ENCODE measurements at places on chromosomes 3 and 15. TPM values are rescaled to one million over a fixed set of nuclear protein-coding genes. Genes with fewer than 3 reads are reported as not detected.
A peak's percentile ranks its signal among the peaks of the same experiment; 100 is the strongest.

GRCh38 chr3:194197981-194198695 is 62.2 kb downstream of the HES1 start:
- H3K4me1 ChIP-seq: peaks cover 49% of the 10 kb centered on the region
- DNase-seq: no peak
- no peak overlapping the region for H3K4me3 ChIP-seq
- H3K27ac ChIP-seq: no peak overlapping the region
- H3K36me3 ChIP-seq: no peaks in the 10 kb centered on the region
- H3K27me3 ChIP-seq: peaks cover 20% of the 10 kb centered on the region

DNA sequence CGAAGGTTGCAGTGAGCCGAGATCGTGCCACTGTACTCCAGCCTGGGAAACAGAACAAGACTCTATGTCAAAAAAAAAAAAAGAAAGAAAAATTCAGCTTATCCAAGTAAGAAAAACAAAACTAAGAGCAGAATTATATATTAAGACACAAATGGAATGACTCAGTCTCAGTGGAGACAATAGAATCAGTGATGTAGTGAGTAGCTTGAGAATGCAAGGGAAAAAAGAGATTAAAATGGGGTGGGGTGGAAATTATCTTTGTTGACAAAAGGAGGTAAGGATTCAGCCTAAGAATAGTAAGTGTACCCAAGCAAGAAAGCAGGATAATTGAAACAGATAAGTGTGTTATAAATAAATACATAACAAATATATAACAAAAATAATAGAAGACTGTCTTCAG is 70.7 kb downstream of the BLM start:
- H3K27me3 ChIP-seq: no peaks in the 10 kb centered on the region
- no peak overlapping the region for H3K4me3 ChIP-seq
- H3K27ac ChIP-seq: peak overlapping the region; percentile 30
- peaks cover 33% of the 10 kb centered on the region for H3K36me3 ChIP-seq

DNA sequence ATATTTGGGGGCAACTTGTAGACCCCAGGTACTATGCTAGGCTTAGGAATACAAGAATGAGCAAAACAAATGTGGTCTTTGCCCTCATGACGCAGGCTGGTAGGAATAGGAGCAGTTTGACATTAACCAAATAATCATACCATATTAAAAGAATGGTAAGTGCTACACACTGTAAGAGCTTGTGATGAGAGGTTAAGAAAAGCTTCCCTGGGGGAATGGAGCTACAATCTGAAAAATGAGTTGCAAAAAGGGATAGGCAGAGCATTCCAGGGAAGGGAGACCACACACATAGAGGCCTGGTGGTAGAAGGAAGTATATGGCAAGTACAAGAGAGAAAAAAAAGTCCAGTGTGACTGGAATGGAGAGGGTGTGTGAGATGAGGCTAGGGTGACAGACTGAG is 37.3 kb downstream of the TMOD3 start:
- peaks cover 3% of the 10 kb centered on the region for H3K4me1 ChIP-seq
- H3K36me3 ChIP-seq: peaks cover 80% of the 10 kb centered on the region
- H3K27me3 ChIP-seq: no peaks in the 10 kb centered on the region
- H3K27ac ChIP-seq: no peak overlapping the region
- DNase-seq: no peak

- peaks cover 8% of the 10 kb centered on the region for H3K4me1 ChIP-seq
- no peaks in the 10 kb centered on the region for H3K27me3 ChIP-seq
- no peak overlapping the region for H3K4me3 ChIP-seq
- peaks cover 43% of the 10 kb centered on the region for H3K36me3 ChIP-seq
- no peak for DNase-seq
Observed at GRCh38 chr15:101625980-101626379, 26.2 kb downstream of the TM2D3 start.

DNA sequence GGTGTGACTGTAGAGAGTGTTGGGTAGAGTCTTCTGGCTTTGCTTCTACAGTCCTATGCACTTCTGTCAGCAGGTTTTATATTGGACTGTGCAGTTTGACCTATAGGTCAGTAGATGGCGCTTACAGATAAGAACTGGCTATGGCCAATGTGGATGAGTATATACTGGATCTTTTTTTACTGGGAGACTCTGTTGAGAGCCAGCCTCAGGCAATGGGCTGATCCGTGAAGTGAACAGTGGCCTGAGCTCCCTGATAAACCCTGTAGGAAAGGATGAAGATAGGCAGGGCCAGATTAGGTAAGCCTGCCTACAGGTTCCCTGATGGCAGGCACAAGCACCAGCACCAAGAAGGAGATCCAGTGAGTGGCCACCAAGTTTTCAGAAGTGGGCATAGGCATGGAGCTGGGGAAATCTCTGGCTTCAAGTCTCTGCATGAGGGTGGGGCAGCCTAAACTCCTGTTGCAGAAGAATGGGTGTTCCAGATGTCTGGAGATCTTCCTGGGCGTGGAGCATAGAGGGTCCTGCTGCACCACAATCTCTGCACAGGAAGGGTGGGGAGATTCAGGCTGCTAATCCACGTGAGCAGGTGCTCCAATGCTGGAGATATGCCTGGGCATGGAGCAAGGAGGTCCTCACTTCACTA is 326.0 kb upstream of the SGO1 start:
- H3K4me1 ChIP-seq: no peaks in the 10 kb centered on the region
- no peak overlapping the region for H3K4me3 ChIP-seq
- no peaks in the 10 kb centered on the region for H3K36me3 ChIP-seq
- no peak overlapping the region for H3K27ac ChIP-seq

GRCh38 chr3:81218023-81218422 is 543.4 kb downstream of the GBE1 start:
- no peak for DNase-seq
- no peak overlapping the region for H3K4me3 ChIP-seq
- H3K27ac ChIP-seq: no peak overlapping the region

DNA sequence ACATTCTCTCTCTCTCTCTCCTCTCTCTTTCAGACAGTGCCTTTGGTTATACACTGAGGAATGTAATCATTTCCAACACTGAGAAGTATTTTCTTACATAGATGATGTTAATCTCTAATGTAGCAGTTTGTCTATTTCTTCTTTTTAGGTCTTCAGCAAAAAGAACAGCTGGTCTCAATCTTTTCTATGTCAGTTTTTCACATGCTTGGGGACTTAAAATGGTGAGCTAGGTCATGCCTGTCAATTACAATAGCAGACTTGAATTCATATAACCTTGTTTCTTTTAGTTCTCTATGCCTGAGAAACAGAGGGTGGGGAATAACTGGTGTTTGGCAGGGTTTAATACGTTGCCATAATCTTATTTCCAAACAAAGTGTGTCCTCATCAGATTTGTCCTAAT is 786.2 kb downstream of the SQOR start:
- DNase-seq: no peak
- H3K27ac ChIP-seq: no peak overlapping the region
- H3K4me1 ChIP-seq: no peaks in the 10 kb centered on the region
- no peaks in the 10 kb centered on the region for H3K36me3 ChIP-seq

DNA sequence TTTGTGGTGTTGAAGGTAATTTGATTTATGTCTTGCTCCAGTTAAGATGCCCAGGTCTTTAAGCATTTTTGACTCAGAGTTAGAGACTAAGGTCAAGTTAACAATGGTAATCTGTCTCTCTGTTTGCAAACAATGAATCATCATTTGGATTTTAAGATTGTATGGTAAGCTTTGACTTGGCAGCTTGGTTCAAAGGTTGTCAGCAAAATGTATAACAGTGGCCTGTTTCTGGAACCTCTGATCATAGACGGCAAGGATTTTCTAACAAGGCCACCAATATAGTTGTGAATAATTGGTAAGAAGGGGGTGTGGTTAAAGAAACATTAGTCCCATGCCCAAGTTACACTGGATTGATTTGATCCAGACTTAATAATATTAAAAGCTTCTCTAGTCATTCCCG is 775.2 kb upstream of the GOLIM4 start:
- no peak overlapping the region for H3K27ac ChIP-seq
- no peaks in the 10 kb centered on the region for H3K27me3 ChIP-seq
- DNase-seq: no peak
- no peaks in the 10 kb centered on the region for H3K4me1 ChIP-seq
- H3K4me3 ChIP-seq: no peak overlapping the region

- no peak for DNase-seq
- H3K4me3 ChIP-seq: peak overlapping the region; percentile 94
- peaks cover 42% of the 10 kb centered on the region for H3K4me1 ChIP-seq
- H3K27me3 ChIP-seq: no peaks in the 10 kb centered on the region
Observed at GRCh38 chr3:156817646-156818272, 8.4 kb upstream of the LEKR1 start.

- no peaks in the 10 kb centered on the region for H3K27me3 ChIP-seq
- no peak overlapping the region for H3K27ac ChIP-seq
- DNase-seq: no peak
- no peaks in the 10 kb centered on the region for H3K4me1 ChIP-seq
Observed at GRCh38 chr3:115351193-115351592, 204.1 kb upstream of the ZBTB20 start.

GRCh38 chr3:73098873-73099272 is 37.4 kb downstream of the EBLN2 start:
- DNase-seq: no peak
- H3K27me3 ChIP-seq: peaks cover 17% of the 10 kb centered on the region
- peaks cover 11% of the 10 kb centered on the region for H3K4me1 ChIP-seq
- H3K27ac ChIP-seq: no peak overlapping the region
- H3K4me3 ChIP-seq: no peak overlapping the region

DNA sequence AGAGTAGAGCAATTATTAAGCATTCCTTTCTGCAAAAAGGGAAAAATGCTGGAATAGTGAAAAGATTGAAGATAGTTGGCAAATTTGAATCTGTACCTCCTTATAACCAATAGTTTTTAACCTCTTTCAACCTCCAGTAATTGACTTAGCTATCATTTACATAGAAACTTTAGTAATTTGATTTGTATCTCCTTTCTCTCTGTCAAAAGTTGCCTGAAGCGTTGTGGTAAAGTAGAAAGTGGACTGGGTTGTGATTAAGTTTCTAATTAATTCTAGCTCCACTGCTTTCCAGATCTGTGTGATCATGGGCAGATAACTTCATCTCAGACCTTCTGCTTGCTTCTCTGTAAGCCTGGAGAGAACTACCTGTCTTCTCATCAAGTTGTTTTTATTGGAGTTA is 24.8 kb downstream of the GLCE start:
- no peak for DNase-seq
- H3K27me3 ChIP-seq: no peaks in the 10 kb centered on the region
- no peak overlapping the region for H3K27ac ChIP-seq
- H3K36me3 ChIP-seq: no peaks in the 10 kb centered on the region
- H3K4me3 ChIP-seq: no peak overlapping the region

- H3K27ac ChIP-seq: no peak overlapping the region
- no peaks in the 10 kb centered on the region for H3K4me1 ChIP-seq
- H3K27me3 ChIP-seq: no peaks in the 10 kb centered on the region
- DNase-seq: no peak
- H3K36me3 ChIP-seq: no peaks in the 10 kb centered on the region
Observed at GRCh38 chr3:109050591-109051167, 67.3 kb downstream of the MORC1 start.

GRCh38 chr3:38152609-38153008 is 12.7 kb upstream of the OXSR1 start:
- H3K27ac ChIP-seq: no peak overlapping the region
- DNase-seq: no peak
- H3K36me3 ChIP-seq: no peaks in the 10 kb centered on the region
- no peak overlapping the region for H3K4me3 ChIP-seq
- H3K4me1 ChIP-seq: peaks cover 60% of the 10 kb centered on the region

GRCh38 chr3:31095255-31095654 is 200.8 kb upstream of the GADL1 start:
- peaks cover 12% of the 10 kb centered on the region for H3K4me1 ChIP-seq
- no peak overlapping the region for H3K4me3 ChIP-seq
- no peaks in the 10 kb centered on the region for H3K36me3 ChIP-seq
- DNase-seq: no peak
- no peak overlapping the region for H3K27ac ChIP-seq

GRCh38 chr15:82647835-82648256 is 683 bp upstream of the CPEB1 start:
- DNase-seq: peak; percentile 28
- H3K27ac ChIP-seq: no peak overlapping the region
- H3K27me3 ChIP-seq: peaks cover 55% of the 10 kb centered on the region
- peak overlapping the region; percentile 48 for H3K4me3 ChIP-seq

GRCh38 chr15:77027111-77027696 is 32.3 kb downstream of the PSTPIP1 start:
- no peak overlapping the region for H3K27ac ChIP-seq
- H3K4me1 ChIP-seq: peaks cover 26% of the 10 kb centered on the region
- no peak overlapping the region for H3K4me3 ChIP-seq
- DNase-seq: peak; percentile 13

DNA sequence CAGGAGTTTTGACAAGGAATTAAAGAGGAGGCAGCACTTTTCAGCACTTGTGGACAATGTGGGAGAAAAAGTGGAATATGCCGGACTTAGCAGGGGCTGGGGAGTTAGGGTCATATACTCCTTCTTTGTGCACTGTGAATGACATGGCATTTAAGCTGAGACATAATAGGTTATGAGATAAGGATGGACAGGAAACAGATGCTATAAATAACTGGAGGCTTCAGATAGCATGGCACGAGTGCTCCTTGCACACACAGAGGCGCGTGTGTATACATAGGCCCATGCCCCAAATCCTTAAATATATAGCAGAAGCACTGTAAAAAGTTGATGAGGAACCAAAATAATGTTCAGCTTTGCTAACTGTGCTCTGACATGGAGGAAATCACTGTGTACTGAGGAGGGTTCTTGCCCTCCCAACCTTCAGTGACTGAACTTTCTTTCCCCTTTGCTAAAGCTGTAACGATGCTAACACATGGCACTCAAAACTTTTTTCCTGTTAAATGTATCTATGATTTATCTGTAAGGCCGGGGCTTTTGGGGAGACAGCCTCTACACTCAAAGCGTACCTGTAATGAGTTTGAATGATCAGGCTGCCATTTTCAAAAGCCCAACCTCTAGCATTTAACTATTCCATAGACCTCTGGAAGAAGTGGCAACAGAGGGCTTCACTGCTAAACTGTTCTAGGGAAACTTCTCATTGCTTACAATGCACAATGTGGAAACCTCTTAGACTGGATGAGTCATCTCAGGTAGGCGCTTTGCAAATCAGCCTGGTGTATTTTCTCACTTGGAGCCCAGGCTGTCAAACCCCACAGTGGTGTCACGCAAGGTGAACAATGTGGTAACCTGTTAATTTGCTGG is 784.6 kb downstream of the NR2F2 start:
- no peaks in the 10 kb centered on the region for H3K36me3 ChIP-seq
- H3K4me3 ChIP-seq: no peak overlapping the region
- DNase-seq: no peak
- no peak overlapping the region for H3K27ac ChIP-seq
- no peaks in the 10 kb centered on the region for H3K4me1 ChIP-seq
- no peaks in the 10 kb centered on the region for H3K27me3 ChIP-seq

DNA sequence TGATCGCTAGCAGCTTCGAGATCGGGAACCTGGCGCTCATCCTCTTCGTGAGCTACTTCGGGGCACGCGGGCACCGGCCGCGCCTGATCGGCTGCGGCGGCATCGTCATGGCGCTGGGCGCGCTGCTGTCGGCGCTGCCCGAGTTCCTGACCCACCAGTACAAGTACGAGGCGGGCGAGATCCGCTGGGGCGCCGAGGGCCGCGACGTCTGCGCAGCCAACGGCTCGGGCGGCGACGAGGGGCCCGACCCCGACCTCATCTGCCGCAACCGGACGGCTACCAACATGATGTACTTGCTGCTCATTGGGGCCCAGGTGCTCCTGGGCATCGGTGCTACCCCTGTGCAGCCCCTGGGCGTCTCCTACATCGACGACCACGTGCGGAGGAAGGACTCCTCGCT is 62.5 kb downstream of the SLCO3A1 start:
- H3K4me1 ChIP-seq: peaks cover 3% of the 10 kb centered on the region
- H3K27ac ChIP-seq: no peak overlapping the region
- H3K36me3 ChIP-seq: no peaks in the 10 kb centered on the region
- no peaks in the 10 kb centered on the region for H3K27me3 ChIP-seq

TGFBR2 gene
- total RNA-seq: 99.1 TPM

GCNT3 gene
- total RNA-seq: not detected

PCOLCE2 gene
- not detected for total RNA-seq

CTDSPL2 gene
- 46.8 TPM for total RNA-seq
